Activated CD4-positive, alpha-beta T cell treated with anti-CD3 and anti-CD28 coated beads for 1 hour (primary cell): ENCODE measurements at places on chromosomes 12 and 14.

GRCh38 chr14:48725051-48725734 is 861.0 kb downstream of the RPS29 start:
- no peak for DNase-seq

GRCh38 chr14:59004012-59004411 is 184.5 kb upstream of the DAAM1 start:
- no peak for DNase-seq

DNA sequence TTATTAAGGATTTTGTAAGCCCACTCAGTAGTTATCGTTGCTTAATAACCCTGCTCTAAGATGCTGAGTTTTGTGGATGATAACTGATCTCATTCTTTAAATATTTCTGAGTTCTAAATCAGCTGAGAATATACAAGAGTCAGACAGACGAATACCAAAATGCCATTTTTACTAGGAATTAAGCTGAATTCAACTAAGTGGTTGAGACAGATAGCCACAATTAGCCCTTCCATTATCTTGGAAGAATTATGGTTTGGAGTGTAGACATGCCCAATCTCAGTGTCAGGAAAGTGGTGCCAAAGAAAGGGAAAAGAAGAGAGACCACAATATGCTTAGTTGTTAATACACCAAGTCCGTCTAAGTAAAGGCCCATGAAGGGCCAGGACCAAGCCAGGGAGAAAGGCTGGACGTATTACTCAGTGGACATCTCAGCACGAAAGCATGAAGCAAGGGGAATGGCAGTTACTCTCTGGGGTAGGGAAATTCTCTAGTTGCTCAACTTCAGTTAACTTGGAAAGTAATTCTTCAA is 58.6 kb downstream of the KCNA5 start:
- no peak for DNase-seq

- no peak for DNase-seq
Measured at GRCh38 chr12:100956311-100956852, 161.8 kb downstream of the ANO4 start.

- no peak for DNase-seq
Measured at GRCh38 chr12:33156042-33156441, 259.5 kb upstream of the PKP2 start.

- DNase-seq = no peak
Measured at GRCh38 chr12:117816-118345, 51.3 kb downstream of the IQSEC3 start.

DNA sequence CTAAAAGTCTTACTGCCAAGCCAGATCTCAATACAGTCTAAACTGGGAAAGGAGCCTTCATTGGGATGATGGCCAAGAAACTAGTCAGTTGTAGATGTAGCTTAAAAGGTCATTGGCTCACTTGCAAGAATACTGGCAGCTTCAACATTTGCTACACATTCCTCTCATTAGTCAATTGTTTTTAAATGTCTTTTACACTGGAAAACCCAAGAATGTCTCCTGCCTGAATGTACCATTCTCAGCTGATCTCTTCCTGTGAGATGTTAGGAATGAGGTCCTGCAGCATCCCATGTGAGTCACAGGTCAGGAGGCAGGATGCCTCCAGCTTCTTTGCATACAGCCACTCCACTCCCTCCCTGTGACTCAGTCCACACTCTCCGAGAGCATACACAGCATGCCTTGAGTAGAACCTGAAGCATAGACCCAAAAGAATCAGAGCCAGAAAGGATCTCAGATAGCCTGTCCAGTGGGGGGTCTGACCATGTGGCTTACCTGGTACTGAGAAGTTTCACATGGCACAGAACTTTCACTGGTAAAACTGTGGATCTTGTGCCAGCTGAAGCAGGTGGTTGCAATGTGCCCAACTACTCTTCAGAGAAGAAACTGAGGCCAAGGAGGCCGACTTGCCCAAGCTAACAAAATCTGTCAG is 56.0 kb upstream of the HECTD1 start:
- DNase-seq = no peak

DNA sequence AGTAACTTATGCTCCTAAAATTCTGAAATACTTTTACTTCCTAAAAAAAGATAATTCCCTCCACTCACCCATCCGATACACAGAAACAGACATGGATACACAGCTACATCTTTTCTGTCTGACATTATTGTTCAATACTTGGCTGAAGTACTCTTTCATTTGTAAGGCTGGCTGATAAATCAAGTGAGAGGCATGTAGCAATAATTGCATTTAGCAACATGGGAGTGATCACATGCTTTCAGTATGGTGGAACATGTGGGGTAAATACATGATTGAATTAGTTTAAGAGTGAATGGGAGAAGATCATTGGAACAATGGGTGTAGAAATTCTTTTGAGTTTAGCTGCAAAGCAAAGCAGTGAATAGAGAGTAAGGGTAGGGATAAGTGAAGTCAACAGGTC is 25.6 kb downstream of the PTPRQ start:
- DNase-seq = no peak
